GM23338 (cell line): ENCODE measurements at places on chromosomes 7 and 10. TPM values are rescaled to one million over a fixed set of nuclear protein-coding genes. Genes with fewer than 3 reads are reported as not detected.

NKX2-3 gene
- not detected in 2 replicates for total RNA-seq

COL26A1 gene
- 51.7 and 55.0 TPM in 2 replicates for total RNA-seq

TMEM139 gene
- 2.3 and 3.6 TPM in 2 replicates for total RNA-seq

TMEM184A gene
- total RNA-seq, result 0.04 and 0.66 TPM in 2 replicates

OGDHL gene
- 15.5 and 17.6 TPM in 2 replicates for total RNA-seq

FAM25C gene
- total RNA-seq, result not detected in 2 replicates

GPR85 gene
- 0.35 and 0.47 TPM in 2 replicates for total RNA-seq

SPOCK2 gene
- total RNA-seq, result 2.6 and 3.6 TPM in 2 replicates

RABGEF1 gene
- total RNA-seq, result 15.7 and 17.5 TPM in 2 replicates
